ENCODE measurements at places on chromosomes 13 and 19.
A peak's percentile ranks its signal among the peaks of the same experiment; 100 is the strongest.

DNA sequence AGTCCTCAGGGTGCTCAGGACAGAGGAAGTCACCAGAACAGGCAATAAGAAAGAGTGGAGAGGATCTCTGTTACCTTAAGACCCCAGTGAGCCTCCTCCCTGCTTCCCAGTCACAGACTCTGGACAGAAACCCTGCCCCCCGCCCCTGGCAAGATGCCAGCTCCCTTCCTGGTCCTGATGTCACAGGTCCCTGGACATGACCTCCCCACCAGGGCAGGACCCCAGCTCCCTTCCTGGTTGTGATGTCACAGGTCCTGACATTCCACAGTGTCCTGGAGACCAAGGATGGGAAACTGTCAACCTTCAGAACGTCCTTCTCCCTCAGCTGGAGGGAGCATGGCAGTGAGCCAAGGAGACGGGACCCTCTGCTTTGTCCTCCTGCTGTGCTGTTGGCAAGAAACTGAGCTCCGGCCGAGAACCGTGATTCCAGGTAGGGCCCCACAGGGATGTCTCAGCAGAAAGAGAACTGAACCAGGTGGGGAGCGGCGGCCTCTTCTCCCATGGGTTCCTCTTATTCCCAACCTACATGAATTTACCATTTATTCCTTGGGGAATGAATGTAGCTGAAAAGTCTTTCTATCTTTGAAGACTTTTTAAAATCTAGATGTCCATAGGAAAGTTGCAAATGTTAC lies at the start of gene SPACA7:
SPACA7 (plus strand) TSS at position 306 of the 632 bp plus-strand sequence; CDS start at position 337, 31 bp downstream.
- DNase-seq: no peak

DNA sequence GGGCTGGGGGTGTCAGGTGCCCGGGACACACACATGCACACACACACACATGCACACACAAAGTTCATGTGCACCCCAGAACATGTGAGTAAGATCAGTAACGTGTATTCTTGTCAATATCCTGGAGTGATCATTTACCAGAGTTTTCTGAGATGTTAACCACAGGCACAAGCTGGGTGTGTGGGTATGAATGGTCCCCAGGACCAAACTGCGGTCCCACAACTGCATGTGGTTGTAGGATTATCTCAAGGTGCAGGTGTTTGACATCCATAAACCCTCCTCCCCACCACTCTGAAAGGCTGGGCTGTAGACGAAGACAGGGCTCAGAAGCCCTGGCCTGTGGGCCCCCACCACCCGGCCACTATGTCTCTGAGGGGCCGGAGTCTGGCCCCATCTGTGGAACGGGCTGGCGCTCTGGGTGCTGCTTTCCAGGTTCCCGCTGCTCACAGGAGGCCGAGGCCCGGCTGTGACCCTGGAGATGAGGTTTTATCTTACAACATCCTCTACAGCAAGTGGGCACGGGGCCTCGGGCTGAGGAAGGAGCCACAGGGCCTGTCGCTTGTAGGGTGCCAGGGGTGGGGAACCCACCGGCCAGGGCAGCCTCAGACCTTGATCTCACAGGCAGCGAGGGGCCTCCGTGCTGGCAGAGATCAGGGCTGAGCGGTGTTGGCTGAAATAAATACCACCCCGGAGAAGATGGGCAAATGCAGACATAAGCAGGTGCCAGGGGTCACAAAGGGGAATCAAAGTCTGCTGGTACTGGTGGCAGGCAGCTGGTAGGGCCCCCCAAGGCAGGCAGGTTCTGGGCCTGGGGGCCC lies 4.3 kb downstream of the F2RL3 start:
- DNase-seq: no peak

DNA sequence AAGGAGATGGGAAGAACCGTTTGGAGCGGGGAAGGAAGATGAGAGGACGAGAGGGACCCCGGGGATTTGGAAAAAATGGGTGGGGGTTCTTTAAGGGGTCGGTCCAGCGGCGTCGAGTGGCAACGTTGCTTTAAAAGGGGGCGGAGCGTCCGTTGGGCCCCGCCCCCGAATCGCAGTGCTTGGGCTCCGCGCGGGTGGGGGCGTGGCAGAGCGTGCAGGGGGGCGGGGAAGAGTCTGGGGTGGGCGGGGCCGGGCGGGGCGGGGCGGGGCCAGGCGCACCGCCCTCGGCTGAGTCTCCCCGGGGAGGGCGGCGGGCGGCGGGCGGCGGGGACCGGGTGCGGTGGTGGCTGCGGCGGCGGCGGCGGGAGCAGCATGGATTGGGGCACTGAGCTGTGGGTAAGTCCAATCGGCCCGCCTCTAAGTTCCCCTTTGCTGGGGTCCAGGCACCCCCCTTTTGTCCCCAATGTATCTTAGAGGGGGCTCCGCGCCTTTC lies at the start of gene TRIP10:
TRIP10 (plus strand) TSS at position 291 of the 493 bp plus-strand sequence; CDS start at position 373, 82 bp downstream.
- peak; percentile 82 for DNase-seq

GRCh38 chr19:54429176-54429495 lies 13.9 kb downstream of the TTYH1 start:
- DNase-seq: no peak

DNA sequence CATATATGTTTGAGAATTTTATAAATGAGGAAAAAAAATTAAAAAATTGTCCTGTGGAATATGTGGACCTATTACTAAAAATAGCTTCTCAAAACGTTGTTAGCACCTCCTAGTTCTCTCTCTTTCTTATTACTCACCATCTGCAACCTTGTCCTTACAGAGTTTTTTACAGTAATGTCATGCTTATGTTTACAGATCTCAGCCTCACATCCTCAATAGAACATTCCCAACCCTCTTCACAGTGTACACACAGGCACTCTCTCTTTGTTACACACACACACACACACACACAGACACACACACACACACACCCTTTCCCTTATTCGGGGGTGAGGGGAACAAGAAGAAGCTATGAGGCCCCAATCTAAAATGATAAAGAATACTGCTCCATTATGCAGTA lies 197.7 kb downstream of the SLITRK6 start:
- DNase-seq: no peak

DNA sequence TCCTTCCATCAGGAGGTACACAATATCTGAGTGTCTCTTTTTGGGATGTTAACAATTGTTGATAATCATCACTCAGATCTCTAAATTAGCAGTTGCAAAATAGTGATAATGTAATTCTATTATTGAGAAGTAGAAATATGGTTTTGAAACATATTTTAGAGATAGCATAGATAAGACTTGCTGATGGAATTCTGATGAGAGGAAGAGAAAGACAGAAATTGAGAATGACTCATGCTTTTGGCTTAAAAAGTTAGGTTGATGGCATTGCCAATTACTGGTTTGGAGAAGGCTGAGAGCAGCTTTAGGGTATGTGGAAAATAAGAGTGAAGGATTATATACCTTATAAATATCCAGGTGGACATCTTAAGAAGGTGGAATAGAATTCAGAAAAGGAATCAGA lies 106.4 kb upstream of the EDNRB start:
- no peak for DNase-seq

GRCh38 chr19:5128251-5128935 lies 159.5 kb downstream of the KDM4B start:
- DNase-seq: no peak

GRCh38 chr19:12785431-12786031 lies 5.8 kb upstream of the JUNB start:
- no peak for DNase-seq

GRCh38 chr19:3057275-3057714 lies 5.0 kb downstream of the TLE5 start:
- no peak for DNase-seq

DNA sequence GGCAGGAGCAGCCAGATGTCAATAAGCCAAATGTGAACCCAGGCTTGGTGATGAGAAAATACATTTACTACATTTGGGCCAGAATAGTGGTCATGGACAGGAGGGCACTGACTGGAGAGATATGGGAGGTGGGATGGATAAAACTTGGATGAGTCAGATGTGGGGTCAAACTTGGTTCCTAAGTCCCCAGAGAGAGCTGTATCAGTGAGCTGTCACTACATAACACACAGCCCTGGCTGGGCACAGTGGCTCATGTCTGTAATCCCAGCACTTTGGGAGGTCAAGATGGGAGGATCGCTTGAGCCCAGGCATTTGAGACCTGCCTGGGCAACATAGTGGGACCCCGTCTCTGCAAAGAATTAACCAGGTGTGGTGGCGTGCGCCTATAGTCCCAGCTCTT lies 51.6 kb upstream of the EHD2 start:
- no peak for DNase-seq

DNA sequence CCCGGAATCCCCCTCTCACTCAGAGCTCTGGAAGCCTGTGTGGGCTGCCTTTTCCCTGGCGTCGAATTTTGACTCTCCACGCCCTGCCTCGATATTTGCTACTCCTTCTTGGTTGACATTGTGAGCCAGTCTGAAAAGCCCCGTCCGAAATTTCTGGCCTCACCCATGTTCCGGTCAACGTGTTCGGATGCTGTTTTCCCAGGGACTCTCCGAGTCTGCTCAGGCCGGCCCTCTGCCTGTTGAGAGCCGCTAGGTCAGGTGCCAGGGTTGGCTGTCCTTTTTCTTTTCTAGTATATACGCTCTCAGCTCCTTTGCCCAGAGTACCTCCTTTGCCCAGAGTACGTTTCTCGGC lies 6.8 kb upstream of the DGKH start:
- DNase-seq: no peak

- DNase-seq: no peak
These were observed 15.6 kb downstream of the KDM4B start for GRCh38 chr19:4984438-4984990.

DNA sequence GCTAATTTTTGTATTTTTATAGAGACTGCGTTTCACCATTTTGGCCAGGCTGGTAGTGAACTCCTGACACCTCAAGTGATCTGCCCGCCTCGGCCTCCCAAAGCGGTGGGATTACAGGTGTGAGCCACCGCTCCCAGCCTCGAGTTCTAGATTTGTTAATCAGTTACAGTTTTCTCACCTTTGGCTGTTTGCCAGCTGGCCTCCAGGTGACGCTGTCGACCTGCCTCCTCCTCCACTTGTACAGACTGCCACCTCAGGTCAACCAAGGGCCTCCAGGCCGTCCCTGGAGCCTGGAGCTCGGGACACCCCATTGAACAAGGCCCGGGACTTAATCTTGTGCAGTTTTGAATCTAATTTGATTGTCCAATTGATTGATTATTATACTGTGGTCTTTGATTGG lies 45.5 kb downstream of the IER2 start:
- peak; percentile 69 for DNase-seq

All from stimulated activated CD4-positive, alpha-beta T cell treated with anti-CD3 and anti-CD28 coated beads, Interleukin-15, amount 100 ng/mL, for 24 hours (primary cell).